ENCODE measurements at places on chromosomes 4 and X. TPM values are rescaled to one million over a fixed set of nuclear protein-coding genes. Genes with fewer than 3 reads are reported as not detected.

The RAB41 gene
- not detected for total RNA-seq

The NR3C2 gene
- not detected for total RNA-seq

The CPE gene
- total RNA-seq, result 2.3 TPM

The FRMPD3 gene
- total RNA-seq, result 0.05 TPM

The PAK3 gene
- not detected for total RNA-seq

The BMX gene
- not detected for total RNA-seq

The LRRC66 gene
- total RNA-seq, result not detected

The CCSER1 gene
- not detected for total RNA-seq

The SYP gene
- 2.6 TPM for total RNA-seq

The PRDM5 gene
- total RNA-seq, result 5.1 TPM

The GYG2 gene
- total RNA-seq, result 3.7 TPM

The CSN2 gene
- not detected for total RNA-seq

Data from A549 treated with Mapracorat at 1 μM for 4 hours (cell line).